Subcutaneous adipose tissue (tissue), 4 donors: ENCODE measurements at places on chromosomes 2 and 18. TPM values are rescaled to one million over a fixed set of nuclear protein-coding genes. Genes with fewer than 3 reads are reported as not detected.

GPBAR1 gene
- total RNA-seq = 10.9 TPM

MEIS1 gene
- 12.2 TPM for total RNA-seq

CCDC121 gene
- total RNA-seq = 6.6 TPM

NCKAP5 gene
- 1.5 TPM for total RNA-seq

CRYGD gene
- total RNA-seq = not detected

SANBR gene
- 12.1 TPM for total RNA-seq

MGAT4A gene
- 30.8 TPM for total RNA-seq

MC5R gene
- total RNA-seq = not detected

ZNF513 gene
- total RNA-seq = 12.8 TPM

VIT gene
- 135 TPM for total RNA-seq

MERTK gene
- total RNA-seq = 102 TPM

LYG2 gene
- total RNA-seq = not detected

DIPK1C gene
- total RNA-seq = not detected

GALR1 gene
- under 0.01 TPM for total RNA-seq

ABCG5 gene
- total RNA-seq = not detected

IGFBP5 gene
- total RNA-seq = 74.8 TPM

DNAJC5G gene
- not detected for total RNA-seq

ZNF236 gene
- 15.5 TPM for total RNA-seq

ST3GAL5 gene
- 49.5 TPM for total RNA-seq

CD8A gene
- 1.5 TPM for total RNA-seq

ICOS gene
- total RNA-seq = 0.19 TPM

POTEJ gene
- not detected for total RNA-seq

BOLL gene
- not detected for total RNA-seq

RRM2 gene
- not detected for total RNA-seq

TEKT4 gene
- not detected for total RNA-seq

SFTPB gene
- total RNA-seq = not detected

WNT10A gene
- total RNA-seq = not detected

CCDC85A gene
- total RNA-seq = 28.4 TPM
